ENCODE measurements at places on chromosomes 1 and 21. TPM values are rescaled to one million over a fixed set of nuclear protein-coding genes. Genes with fewer than 3 reads are reported as not detected.

- no peak for DNase-seq
These were observed 41.5 kb downstream of the PTPRC start for GRCh38 chr1:198680174-198680875.

DNA sequence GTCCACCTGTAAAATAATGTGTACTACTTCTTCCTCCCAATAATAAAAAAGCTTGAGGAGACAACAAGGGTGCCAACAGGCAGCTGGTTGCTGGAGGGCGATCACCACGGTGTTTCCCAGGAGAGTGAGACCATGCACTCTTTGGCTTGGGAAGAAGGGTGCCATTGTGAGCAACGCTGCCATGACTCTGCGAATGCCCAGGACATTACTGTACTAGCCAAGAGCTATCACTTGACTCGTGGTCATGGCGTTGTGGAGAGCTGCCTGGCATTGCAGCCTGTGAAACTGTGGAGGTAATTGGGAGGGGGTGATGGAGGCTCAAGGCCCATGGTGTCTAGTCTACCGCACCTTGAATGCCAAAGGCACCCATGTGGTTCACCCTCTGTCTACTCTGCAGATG lies 14.6 kb upstream of the PRMT2 start:
- DNase-seq, result no peak

GRCh38 chr1:203456577-203456976 lies 19.0 kb upstream of the PRELP start:
- DNase-seq, result no peak

DNA sequence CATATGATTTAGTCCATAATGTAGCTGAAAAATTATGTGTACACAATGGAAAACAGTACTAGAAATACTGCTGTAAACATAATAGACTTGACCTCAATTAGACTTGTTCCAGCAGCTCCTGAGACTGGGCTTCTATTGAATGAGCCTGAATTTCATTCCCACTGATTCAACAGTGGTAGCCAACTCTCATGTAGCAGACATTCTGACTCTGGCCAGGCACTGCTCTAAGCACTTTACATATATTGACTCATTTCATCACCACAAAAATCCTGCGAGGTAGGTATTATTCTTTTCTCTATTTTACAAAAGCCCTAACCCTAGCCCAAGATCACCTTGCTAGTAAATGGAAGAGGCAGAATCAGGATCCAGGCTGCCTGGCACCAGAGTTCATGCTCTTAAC lies 12.8 kb upstream of the CTSS start:
- DNase-seq, result no peak

LCE6A gene
- not detected for total RNA-seq

GRCh38 chr1:214031267-214031650 lies 43.5 kb downstream of the PROX1 start:
- DNase-seq, result no peak

GRCh38 chr1:96596226-96596922 lies 125.2 kb upstream of the PTBP2 start:
- DNase-seq, result peak; percentile 31

- DNase-seq, result no peak
These were observed 25.2 kb downstream of the PROK1 start for GRCh38 chr1:110476028-110476765.

GRCh38 chr1:153929981-153930948 lies 7.5 kb upstream of the GATAD2B start:
- DNase-seq, result no peak

- no peak for DNase-seq
These were observed 12.7 kb upstream of the AIM2 start for GRCh38 chr1:159089184-159089791.

IGSF21 gene
- total RNA-seq, result 1.0 TPM

- no peak for DNase-seq
These were observed 58.5 kb upstream of the S1PR1 start for GRCh38 chr1:101178341-101178687.

GRCh38 chr1:63305043-63305442 lies 17.3 kb upstream of the FOXD3 start:
- no peak for DNase-seq

DNA sequence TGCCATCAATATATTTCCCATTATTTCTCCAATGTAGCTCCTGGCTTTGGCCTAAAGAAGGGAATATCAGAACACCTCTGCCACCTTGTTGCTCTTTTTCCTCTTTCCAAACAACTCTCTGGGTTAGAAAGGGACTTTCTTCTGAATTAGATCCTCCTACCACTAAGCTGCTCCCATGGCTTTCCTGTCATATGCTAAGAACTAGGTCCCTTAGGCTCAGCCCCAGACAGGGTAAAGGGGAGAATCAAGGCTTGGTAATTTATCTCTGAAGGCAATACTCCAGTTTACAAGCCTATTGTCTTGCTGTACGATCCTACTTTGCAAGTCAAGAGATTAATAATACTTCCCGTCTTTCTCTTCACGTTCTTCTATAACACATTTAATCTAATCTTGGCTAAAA lies 373.2 kb upstream of the DAB1 start:
- DNase-seq, result no peak

Measured in left cardiac atrium (tissue), 4 donors.